ENCODE measurements at places on chromosomes 2 and 18.

- DNase-seq, result no peak
These were observed 435 bp downstream of the ADCY3 start for GRCh38 chr2:24919506-24920097.

GRCh38 chr2:278927-279320, 9.0 kb downstream of the ALKAL2 start:
- no peak for DNase-seq

- DNase-seq, result no peak
These were observed 60.8 kb downstream of the ST6GAL2 start for GRCh38 chr2:106825161-106825560.

DNA sequence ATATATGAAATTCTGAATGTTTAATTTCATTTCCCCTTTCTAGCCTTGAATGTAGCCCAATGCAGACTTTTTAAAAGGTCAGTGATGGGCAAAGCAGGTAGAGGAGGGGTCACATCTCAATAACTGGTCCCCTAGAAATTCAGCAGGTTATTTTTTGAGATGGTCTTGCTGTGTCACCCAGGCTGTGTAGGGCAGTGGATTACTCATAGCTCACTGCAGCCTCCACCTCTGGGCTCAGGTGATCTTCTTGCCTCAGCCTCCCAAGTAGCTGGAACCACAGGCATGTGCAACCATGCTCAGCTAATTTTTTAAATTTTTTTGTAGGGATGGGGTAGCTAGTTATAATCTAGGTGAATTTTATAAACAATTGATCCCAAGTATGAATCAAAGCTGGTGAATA, 8.8 kb downstream of the IAH1 start:
- DNase-seq, result no peak

- DNase-seq, result no peak
These were observed 4.2 kb upstream of the PROC start for GRCh38 chr2:127413782-127414637.

DNA sequence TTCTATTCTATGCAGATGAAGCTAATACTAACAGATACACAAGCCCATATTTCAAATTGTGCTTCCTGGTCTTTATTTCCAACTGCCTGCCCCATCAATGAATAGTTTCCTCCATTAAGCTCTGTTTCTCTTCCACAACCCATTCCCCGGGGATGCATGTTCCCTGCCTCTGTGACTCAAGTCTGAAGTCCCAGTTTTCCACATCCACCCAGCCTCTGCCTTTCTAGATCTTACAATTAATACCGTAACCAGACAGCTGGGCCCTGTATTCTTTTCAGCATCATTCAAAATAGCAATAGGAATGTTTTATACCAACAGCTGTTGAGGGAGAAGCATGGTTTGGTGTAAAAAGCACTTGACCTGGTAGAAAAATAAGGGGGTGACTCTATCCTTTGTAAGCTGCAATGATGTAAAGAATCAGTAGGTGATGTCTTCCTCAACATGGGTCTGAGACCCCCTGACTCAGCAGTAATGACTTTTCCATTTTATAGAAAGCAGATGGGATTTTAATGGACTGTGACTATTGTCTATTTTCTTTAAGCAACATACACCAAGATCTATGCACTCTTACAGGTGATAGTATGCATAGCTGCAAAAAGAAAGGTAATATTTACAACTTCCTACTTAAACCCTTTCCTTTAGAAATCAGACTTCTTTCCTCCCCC, 46.1 kb upstream of the DAPL1 start:
- no peak for DNase-seq

DNA sequence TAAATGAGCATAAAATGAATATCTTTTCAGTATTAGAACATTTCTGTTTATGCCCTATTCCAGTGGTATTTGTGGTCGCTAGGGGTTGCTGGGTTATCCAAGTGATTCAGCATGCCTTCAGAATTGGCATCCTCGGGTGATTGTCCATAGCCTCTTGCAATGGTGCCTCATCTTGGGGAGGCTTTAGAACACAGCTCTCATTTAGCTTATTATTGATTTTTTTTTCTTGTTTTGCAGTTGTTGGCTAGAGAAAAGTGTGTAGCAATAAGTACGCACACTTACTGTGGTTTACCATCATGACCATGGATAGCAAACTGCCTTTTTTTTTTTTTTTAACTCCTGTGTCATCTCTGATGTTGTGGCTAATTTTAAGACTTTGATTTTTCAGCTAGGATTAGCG, 33.6 kb downstream of the PLEKHA3 start:
- DNase-seq, result no peak

DNA sequence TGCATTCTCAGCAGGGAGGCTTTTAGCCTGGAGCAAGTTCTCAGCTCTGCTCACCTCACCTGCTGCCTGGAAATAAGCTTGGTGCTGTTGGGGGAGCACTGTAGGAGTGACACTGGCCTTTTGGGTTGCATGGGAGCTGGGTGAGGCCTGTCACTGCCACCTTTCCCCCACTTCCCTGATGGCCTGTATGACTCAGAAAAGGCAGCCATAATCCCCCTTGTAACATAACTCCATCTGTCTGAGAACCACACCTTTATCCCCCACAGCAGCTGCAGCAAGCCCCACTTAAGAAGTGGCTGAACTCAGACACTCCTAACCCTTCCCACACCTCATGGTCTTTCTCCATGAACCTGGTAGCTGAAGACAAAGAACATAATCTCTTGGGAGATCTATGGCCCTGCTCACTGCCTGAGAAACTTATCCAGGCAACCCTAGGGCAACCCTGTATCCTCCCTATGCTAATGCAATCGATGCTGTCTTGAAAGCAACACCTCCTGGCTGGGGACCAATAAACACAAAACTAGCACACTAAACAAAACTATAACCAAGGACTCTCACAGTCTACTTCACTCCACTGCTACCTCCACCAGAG, 258.9 kb upstream of the OSR1 start:
- DNase-seq, result no peak

GRCh38 chr2:235371018-235371417, 122.8 kb upstream of the AGAP1 start:
- DNase-seq, result no peak

DNA sequence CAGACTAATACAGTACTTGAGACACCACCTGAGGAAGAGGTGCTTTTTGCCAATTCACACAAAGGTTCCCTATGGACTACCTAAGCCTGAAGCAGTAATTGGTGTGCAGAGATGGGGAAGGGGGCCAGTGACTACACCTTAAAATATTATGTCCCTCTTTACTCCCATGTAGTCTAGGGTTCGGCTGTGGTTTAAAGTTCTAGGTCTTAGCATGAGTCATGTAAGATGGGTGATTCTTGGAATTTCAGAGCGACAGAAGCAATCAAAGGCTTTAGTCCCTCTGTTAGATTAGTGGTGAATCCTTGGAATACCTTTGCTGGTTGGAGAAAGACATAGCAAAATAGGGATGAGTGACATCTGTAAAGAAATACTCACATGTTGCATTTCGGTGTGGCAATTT, 14.3 kb upstream of the CCDC85A start:
- no peak for DNase-seq

- DNase-seq, result no peak
These were observed 10.9 kb downstream of the PELI1 start for GRCh38 chr2:64133354-64133753.

DNA sequence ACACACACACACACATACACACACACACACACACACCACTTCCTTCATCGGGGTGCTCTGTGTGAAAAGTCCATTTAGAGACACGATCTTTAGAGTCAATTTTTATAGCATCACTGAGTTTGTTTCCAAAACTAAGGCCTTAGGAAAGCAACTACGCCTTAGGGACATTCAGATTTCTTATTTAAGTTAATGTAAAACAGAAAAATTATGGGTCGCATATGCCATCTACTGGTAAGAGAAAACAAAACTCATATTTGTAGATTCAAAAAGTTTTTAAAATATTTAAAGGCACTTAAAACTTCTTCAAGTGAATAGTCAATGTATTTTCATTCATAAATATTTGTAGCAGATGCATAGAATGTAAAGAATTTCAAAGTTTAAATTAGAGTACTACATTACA, 166.2 kb downstream of the ATAD2B start:
- peak; percentile 25 for DNase-seq

DNA sequence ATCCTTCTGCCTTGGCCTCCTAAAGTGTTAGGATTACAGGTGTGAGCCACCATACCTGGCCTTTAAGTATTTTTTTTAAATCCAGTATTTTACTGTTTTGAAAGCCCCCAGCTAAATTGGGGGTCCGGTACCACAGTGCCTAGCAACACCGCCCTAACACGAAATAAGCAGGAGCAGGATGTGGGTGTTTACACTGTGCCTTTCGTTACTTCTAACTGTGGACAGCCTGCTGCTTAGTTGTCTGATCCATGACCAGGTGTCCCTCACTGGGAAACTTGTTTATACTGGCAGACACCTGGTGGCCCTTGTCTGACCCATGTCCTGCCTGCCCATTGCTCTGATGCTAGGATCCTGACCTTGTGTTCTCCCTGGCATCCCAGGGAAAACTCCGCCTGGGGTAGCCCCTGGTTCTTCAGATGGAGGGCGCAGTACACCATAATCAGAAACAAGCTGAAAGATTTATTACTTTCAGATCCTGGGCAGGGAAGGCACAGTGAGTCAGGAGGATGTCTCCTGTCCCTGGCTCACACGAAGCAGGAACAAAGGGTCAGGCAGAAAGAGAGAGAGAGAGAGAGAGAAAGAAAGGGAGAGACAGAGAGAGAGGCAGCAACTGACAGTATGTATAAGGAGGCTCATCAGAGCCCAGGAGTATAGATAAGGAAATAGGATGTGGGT, 55.7 kb downstream of the NCAPH start:
- no peak for DNase-seq

GRCh38 chr2:241340631-241341163, 15.4 kb upstream of the FARP2 start:
- no peak for DNase-seq

GRCh38 chr2:107028661-107029060, 142.7 kb upstream of the ST6GAL2 start:
- no peak for DNase-seq

DNA sequence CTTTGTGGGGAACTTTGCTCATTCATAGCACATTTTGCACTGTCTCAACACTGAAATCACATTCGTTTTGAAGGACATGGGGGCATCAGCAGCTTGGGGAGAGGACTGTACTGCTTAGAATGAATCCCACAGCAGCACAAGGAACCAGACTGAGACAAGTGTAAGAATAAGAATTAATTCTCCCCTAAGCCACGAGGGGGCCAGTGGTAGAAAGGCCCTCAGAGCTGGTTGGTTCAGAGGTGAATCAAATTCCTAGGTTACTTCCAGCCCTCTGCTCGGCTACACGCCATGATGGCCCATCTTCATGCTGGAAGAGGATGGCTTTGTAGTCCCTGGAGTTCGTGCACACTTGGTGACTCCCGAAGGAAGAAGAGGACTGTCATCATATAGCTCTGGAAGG, 12.0 kb upstream of the MC5R start:
- peak; percentile 36 for DNase-seq

- DNase-seq, result no peak
These were observed 73.3 kb downstream of the RHBDD1 start for GRCh38 chr2:226909126-226909525.

DNA sequence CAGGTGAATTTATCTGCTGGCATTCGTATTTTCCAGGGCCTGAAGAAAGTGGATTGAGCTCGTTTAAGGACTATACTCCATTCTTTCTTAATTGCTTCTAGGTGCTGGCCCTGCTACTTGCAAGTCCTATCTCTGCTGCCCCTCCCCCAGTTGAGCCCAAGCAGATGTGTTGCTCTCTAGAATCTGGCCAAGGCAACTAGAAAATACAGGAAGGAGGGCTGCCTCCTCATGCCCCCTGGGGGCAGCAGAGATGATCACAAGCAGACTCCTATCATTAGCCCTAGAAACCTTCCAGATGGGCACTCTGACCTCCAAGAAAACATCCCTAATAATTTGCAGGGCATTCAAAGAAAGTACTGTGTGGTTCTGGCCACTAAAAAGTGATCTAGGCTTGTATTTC, 72.5 kb upstream of the CYP26B1 start:
- DNase-seq, result peak; percentile 4

DNA sequence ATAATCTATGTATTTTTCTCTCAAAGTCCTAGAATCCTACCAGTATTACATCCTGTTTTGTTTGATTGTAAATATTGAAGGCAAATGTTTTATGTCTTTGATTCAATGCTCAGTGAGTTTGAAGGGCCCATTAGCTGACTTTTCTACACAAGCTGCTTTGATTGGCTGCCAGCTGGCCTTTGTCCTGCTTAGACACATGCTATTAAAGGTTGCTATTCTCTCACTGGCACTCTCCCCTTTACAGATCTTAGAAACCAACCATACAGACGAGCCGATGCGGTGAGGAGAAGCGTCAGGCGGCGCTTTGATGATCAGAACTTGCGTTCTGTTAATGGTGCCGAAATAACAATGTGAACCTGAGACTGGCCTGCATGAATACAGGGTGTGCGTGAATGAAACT, 69.7 kb downstream of the PRPF40A start:
- no peak for DNase-seq

GRCh38 chr18:25174324-25174723, 177.6 kb downstream of the ZNF521 start:
- DNase-seq, result no peak

GRCh38 chr2:59342166-59342565, 1101.0 kb upstream of the FANCL start:
- no peak for DNase-seq

- DNase-seq, result no peak
These were observed 451.4 kb downstream of the TMX3 start for GRCh38 chr18:68263481-68263880.

- peak; percentile 45 for DNase-seq
These were observed 51.1 kb downstream of the RTN4 start for GRCh38 chr2:54999182-54999581.

DNA sequence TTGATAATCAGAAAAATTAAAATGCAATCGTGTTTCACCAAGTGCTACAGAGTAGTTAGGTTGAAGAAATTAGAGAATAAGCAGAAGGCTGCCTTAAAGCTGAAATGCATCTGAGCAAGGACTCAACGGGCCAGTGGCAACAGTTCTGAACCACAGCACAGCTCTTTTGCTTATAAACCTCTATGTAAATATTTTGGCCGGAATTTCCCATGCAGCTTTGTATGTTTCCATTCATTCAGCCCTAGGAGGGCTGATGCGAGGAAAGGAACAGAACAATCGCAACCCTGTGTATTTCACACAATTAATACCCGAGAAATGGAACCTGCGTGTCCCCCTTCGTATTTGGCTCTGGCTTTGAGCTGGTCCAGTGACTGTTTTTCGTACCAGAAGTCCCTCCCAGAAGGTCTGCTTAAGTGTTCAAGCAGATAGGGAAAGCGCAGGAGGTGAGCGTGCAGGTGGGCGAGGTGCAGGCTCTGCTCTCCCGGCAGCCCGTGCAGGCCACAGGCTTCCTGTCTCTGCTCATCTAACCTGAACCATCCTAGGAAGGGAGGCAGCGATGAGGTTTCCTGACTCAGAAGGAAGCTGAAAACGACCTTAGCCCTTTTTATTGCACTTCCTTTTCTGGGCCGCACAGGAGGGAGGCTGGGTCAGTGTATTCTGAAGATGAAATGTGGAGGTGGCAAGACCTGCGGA, 67.3 kb downstream of the ASB1 start:
- DNase-seq, result peak; percentile 59

GRCh38 chr2:205860181-205860580, 177.9 kb downstream of the NRP2 start:
- DNase-seq, result no peak

DNA sequence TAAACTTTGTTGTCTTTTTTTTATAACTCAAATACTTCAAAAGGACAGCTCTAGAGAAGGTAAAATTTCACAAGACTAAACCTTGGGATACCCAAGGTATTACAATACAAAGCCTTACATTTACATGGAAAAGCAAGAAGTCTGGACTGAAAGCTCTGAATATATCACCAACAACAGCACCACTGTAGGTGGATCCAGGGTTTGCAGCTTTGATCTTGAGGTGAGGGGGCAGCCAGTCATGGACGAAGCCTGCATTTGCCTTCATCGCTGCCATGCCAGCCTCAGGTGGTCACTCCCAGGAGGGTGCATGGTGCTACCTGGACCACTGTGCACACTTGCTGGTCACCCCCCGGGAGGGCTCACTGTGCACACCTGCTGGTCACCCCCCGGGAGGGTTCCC, 36.6 kb downstream of the RBFA start:
- DNase-seq, result no peak

Data from KBM-7 (cell line).